ENCODE measurements at places on chromosomes 5 and 9. TPM values are rescaled to one million over a fixed set of nuclear protein-coding genes. Genes with fewer than 3 reads are reported as not detected.
A peak's percentile ranks its signal among the peaks of the same experiment; 100 is the strongest.

- DNase-seq, result no peak
These were observed 132.6 kb upstream of the IRX4 start for GRCh38 chr5:2015124-2015848.

PCDHGA3 gene
- 0.51 TPM for total RNA-seq

DNA sequence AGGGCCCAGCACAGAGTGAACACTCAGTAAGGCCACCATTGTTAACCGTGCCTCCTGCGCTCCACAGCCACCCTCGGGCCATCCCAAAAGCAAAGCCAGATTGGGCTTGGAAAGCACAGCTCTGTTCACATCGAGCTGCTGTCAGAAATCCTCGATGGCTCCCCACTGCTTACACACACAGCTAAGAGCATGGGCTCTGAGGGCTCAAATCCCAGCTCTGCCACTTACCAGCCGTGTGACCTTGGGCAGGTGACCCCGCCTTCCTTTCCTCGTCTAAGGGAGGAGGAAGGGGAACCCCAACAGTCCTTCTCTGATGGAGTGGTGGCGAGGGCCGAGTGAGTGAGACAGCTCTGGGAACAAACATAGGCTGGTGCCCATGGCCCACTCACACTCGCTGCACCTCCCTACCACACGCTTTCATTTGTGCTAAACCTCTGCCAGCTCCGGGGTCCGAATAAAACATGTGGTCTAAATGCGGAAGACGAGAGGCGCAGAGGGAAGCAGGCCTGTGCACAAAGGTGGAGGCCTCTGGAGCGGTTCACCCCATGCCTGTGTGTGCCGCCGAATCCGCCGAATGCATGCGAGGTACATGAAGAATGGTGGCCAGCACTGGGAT, 139.3 kb downstream of the PAX5 start:
- no peak for DNase-seq

GRCh38 chr5:84292788-84293653, 91.7 kb downstream of the EDIL3 start:
- no peak for DNase-seq

DNA sequence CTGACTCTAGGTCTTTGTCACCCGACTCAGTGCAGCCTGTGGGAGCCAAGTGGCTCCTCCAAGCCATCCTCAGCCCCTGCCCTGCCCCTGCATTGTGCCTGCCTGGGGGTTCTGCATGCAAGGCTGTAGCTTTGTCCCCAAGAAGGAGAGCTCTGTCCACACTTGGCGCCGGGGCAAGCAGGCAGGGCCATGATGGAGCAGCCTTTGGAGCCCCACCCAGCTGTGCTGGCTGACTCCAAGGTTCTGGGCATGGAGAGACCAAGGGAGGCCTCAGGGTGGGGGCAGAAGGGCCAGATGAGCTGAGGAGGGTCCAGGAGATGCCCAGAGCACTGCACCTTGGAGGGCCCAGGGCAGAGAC, 226.2 kb downstream of the CACNA1B start:
- DNase-seq, result peak; percentile 85

DNA sequence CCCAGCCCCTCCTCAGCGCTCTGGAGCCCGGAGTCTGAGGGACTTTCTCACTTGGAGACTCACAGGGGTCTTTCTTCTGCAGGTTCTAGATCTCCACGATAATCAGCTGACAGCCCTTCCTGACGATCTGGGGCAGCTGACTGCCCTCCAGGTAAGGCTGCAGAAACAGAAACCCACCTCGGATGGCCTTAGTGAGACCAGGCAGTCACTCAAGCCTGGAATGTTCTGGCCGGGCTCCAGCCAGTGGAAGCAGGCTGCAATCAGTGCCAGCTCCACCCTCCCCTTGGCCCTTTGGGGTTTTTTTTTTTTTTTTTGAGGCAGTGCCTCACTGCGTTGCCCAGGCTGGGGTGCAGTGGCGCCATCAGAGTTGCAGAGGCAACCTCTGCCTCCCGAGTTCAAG, 7.6 kb downstream of the LRSAM1 start:
- no peak for DNase-seq

MRPS30 gene
- 30.3 TPM for total RNA-seq

GRCh38 chr5:141747152-141748141, 65.4 kb upstream of the ARAP3 start:
- DNase-seq, result no peak

DNA sequence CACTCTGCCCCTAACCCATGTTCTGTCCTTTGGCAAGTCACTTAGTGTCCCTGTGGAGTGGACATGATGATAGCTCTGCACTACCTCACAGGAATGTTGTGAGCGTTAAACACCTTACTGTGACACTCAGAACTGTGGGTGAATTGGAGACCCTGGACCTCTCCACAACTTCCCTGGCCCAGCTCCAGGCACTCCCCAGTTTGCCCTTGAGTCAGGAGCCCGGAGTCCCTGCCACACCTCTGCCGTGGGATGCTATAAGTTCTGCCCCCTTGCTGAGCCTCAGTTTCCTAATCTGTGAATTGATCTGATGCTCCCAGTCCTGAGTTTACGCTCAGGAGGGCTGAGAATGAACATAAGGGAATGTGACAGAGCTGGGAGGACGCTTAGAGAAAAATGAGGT, 34.4 kb downstream of the GSN start:
- peak; percentile 22 for DNase-seq

- no peak for DNase-seq
These were observed 151.0 kb upstream of the PAPPA start for GRCh38 chr9:116002624-116003023.

GRCh38 chr9:77783518-77783917, 135.4 kb upstream of the GNA14 start:
- no peak for DNase-seq

PRRX2 gene
- 4.9 TPM for total RNA-seq

DMAC1 gene
- total RNA-seq, result 53.0 TPM

- DNase-seq, result no peak
These were observed 325.2 kb downstream of the CETN3 start for GRCh38 chr5:90084342-90084741.

DNA sequence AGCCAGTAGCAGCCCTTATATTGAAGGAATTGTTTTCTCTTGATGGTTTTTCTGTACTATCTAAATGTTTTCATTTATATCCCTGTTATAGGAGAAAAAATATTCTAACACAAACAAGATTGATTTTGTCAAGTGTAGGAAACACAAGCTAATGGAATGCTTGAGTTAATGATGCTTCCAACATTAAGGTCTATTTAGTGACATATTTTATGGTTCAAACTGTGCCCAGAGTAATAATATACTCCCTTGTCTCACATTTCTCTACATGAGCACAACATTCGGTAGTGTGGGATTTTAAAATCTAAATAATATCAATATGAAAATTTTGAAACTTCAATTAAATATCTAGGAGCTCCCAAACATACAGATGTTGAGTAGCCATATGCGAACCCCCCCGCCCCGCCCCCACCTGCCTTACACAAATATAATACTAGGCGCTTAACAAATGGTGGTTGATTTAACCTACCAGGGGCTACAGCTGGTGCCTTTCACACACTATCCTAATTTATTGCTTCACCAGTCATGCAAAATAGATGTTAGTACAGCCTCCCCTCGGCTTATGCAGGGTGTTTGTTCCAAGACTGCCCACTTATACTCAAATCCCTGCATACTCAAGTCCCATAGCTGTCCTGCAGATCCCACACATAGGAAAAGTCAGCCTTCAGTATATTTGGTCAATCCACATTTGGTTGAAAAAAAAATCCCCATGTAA, 124.1 kb upstream of the ACO1 start:
- no peak for DNase-seq

DNA sequence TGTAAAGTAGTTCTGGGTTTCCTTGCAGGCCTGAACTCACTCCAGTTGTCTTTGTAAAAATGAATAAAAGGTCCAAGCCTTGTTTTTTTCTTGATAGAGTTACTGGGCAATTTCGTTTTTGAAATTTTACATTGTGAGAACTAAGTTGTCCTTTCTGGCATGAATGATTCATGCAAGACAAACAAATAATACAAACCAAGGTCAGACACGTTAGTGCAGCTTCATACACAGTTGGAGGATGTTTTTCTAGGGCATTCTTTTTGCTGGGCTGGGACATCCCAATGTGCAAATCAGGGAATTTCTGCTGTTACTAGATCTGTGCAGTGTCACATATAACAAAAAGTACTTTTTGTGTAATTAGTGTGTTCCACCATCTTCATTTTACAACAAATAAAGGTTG, 96.0 kb downstream of the MEGF10 start:
- no peak for DNase-seq

NTNG2 gene
- 4.8 TPM for total RNA-seq

IRX4 gene
- total RNA-seq, result not detected

DNA sequence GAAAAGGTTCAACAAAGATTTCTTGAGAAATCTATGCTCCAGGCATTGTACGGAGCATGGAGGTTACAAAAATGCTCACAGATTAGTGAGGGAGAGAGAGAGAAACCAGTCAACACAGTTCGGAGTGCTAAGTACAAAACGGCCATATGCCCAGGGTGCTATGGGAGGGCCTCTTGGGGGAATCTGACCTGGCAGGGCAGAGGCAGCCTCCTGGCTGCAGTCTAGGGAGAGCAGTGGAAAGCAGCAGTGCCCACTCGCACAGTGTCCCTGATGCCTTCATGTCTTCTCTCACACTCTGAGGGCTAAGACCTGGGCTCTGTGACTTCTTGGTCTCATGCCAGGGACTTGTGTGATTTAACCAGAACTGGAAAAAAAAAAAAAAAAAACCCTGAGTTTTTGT, 29.8 kb upstream of the SMC5 start:
- no peak for DNase-seq

DNA sequence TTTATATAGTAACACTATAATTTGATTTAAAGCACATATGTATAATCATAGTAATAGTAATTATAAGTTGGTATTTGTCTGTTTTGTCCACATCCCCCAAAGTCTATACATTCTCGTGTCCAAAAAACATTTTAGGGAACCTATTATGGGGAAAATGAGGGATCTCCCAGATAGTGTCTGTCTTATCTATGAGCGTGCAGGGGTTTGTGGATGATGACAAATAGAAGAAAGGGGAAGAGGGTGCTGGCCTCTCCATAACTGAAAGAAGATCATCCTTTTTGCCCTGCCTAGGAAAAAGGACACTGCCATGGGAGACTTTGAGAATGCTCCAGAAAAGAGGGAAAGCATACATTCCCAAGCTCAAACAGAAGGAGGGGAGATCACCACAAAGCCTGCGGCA, 45.3 kb downstream of the C5orf22 start:
- no peak for DNase-seq

PCA3 gene
- total RNA-seq, result not detected

- DNase-seq, result no peak
These were observed 14.7 kb downstream of the MPDZ start for GRCh38 chr9:13264788-13265187.

RASGEF1C gene
- total RNA-seq, result not detected

DNA sequence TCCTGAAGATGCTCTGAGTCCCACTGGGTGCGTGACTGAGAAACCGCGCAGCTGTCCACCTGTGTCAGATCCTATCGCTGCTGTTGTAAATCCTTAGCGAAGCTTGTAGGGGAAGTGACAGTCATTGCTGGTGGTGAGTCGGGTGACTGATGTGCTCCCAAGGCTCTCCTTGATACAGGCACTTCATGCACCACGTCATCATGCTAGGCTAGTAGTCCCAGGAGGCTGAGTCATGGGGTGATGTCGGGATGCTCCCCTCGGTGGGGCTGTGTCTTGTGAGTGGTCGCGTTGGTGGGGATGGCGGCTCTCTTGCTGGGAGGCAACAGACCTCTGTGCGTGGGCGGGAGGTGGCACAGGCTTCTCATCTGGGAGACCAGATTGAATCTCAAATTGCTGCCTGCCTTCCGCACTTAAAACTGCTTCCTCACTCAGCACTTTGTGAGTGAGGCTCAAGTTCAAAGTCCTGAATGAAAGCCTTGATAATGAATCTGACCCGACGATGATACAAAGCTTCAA, 84.7 kb downstream of the CSNK1A1 start:
- DNase-seq, result peak; percentile 87

SPATA31E1 gene
- total RNA-seq, result not detected

NR6A1 gene
- 0.39 TPM for total RNA-seq

GRCh38 chr5:150038547-150038946, 38.0 kb downstream of the HMGXB3 start:
- no peak for DNase-seq

- DNase-seq, result no peak
These were observed 197.5 kb downstream of the IRX1 start for GRCh38 chr5:3793162-3793561.

BTNL9 gene
- not detected for total RNA-seq

GRCh38 chr9:120898396-120898795, 21.4 kb upstream of the PHF19 start:
- no peak for DNase-seq

DNA sequence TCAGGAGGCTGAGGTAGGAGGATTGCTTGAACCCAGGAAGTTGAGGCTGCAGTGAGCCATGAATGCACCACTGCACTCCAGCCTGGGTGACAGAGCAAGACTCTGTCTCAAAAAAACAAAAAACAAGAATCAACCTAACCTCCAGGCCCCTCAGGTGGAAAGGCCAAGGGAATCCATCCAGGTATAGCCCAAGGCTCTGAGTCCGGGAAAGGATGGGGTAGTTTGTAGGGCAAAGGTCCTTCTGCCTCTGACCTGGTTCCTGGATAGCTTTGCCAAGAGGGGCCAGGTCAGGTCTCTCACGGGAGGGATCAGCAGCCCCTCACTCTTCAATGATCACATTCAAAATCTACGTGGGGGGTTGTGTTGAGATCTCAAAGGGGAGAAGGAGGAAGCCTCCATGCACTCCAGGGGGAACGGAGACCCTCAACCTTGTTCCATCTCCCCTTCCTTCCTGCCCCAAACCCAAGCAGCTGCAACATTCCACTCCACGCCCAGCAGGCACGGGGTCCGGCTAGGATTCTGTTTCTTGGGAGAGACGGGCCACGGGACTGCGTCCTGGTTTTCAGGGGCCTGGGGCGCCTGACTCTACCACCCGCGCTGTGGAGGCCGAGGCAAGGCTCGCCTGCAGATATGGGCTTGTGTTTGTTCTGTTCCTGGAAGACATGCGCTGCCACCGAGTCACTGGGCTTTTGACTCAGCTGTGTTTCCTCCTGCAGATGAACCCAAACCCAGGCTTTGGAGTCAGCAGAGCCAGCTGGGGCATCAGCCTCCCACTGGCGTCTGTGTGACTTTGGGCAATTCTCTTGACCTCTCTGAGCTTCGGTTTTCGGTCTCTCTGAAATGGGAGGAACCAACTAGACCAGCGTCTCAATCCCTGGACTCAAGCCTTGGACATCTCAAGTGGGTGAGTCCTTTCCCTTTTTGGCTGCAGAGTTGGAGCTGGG, 35.5 kb downstream of the PLPP7 start:
- DNase-seq, result peak; percentile 76

PCDHB3 gene
- 12.1 TPM for total RNA-seq

DNA sequence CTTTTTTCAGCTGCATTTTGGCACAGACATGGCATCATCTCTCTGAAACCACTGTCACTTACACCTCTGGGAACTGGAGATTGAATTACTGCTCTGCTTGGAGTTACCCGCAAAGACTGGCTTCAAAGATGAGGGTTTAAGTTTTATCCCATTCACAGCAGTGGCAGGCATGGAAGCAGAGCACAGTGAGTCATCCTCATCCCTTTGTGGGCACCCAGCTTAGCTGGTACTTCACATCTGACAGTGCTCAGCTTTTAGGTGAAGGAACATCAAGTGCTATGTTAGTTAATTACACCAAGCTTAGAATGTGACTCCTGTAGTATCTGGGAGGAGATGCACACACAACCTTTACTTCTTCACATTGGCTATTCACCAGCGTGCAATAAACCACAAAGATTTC, 24.8 kb upstream of the ALDH1A1 start:
- DNase-seq, result no peak

- DNase-seq, result no peak
These were observed 25.6 kb downstream of the GOLGA2 start for GRCh38 chr9:128249908-128250838.

PPP2R2B gene
- 0.35 TPM for total RNA-seq

STXBP1 gene
- 40.7 TPM for total RNA-seq

- no peak for DNase-seq
These were observed 52.8 kb downstream of the PRRT1B start for GRCh38 chr9:131598121-131598520.
